ENCODE measurements at places on chromosomes 1 and 21.

DNA sequence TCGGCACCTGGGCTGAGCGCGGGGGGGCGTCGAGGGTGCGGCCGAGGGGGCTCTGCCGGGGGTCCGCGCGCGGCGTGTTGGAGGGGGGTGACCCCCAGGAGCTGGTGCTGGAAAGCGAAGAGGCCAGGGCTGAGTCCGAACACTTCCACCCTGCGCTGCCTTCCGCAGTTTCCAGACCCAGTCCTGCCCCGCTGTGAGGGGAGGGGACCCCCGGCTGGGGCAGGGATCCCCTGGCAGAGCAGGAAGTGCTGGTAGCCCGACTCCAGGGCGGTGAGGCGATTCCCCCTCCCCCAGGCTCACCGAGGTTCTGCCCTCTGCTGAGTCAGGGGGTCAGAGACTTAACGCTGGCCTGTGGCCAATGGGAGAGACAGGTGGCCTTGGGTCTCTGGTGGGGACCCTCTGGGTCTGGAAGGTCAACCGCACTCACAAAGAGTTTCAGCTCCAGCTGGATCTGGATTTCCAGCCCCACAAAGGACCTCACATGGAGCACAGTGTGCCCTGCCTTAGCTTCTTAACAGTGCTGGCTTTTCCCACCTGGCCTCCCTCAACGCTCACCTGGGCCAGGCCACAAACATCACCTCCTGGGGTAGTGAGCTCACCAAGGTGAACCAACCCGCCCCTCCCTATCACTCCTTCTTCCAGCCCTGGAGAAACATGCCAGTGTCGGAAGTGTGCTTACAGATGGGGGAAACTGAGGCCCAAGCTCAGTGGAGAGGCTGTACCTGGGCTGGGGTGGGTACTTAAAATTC, 39.8 kb upstream of the SYNC start:
- DNase-seq, result no peak

DNA sequence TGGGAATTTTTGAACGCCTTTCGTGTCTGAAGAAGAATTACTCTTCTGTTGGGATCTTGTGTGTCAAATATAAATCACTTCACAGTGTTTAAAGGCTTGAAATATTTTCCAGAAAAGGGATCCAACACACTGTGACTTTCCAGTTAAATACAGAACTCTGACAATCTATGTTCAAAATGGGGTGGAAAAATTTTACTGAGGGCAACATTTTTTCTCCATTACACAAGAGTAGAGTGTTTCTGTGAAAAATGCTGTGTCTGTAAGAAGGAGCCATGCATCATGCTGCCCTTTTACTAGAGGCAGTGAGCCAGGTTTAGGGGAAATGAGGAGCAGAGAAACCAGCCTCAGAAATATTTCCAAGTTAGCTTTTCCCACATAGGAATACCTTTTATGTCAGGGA, 86.5 kb downstream of the VPS13D start:
- DNase-seq, result no peak

- DNase-seq, result peak; percentile 43
Observed at GRCh38 chr21:33894736-33895288, 20.8 kb downstream of the ATP5PO start.

DNA sequence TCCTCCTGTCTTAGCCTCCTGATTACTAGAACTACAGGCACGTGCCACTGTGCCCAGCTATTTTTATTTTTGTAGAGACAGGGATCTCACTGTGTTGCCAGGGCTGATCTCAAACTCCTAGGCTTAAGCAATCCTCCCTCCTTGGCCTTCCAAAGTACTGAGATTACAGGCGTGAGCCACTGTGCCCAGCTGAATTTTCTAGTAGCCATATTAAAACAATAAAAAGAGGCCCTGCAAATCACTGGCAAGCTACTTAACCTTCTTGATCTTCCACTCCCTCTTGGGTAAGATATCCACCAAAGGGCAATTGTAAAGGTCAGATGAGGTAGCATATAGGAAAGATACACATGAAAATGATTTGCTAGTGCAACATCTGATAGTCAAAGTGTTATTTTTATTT, 65.6 kb upstream of the SRSF10 start:
- DNase-seq, result no peak

DNA sequence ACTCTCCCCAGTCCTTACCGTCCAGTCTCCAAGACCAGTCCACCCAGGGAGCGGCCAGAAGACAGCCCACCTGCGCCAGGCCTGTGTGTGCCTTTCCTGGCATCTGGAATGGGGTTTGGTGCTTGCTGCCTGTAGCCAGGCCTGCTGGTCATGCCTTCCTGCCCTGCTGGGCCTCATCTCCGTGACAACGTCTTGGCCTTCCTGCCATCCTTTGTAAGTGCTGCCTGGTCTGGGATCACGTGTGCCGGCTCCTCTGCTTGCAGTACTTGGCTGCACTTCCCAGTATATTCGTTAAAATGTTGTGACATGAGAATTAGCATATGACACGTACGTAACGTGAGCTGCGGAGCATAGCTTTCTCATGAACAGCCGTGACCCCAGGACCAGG, 145.3 kb upstream of the COL6A1 start:
- DNase-seq, result no peak

DNA sequence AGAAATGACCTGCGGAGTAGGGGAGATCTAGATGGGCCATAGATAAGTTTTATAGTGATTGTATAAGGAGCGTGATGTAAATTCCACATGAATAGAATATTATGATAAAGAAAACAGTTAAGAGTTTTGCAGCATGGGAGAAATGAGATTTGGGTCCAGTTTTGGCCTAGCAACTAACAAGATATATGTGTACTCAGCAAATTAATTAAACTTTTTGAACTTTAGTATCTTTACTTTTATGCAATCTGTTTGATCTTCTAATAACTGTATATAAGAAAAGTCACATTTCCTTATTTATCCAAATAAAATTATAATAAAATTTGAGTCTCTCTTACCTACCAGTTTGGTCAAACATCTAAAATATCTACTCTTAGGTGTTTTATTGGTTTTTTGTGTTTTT, 1011.8 kb upstream of the NCAM2 start:
- no peak for DNase-seq

DNA sequence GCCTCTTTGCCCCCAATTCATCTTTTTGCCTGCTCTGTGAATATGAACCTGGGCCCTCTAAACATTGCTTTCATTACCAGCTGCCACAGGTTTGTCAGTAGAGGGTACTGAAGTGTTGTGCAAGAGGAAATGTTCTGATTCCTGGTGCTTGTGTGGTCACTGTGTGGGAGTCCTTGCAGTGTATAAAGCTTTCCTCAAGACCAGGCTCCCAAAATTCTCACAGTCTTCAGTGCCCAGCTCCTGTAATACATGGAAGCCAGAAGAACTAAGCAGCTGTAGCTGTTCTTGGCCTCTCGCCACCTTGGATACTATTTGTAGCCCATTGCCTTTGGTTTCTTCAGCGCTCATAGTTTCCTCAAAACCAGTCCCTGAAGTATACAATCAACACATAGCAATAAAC, 1046.2 kb downstream of the BRINP3 start:
- no peak for DNase-seq

DNA sequence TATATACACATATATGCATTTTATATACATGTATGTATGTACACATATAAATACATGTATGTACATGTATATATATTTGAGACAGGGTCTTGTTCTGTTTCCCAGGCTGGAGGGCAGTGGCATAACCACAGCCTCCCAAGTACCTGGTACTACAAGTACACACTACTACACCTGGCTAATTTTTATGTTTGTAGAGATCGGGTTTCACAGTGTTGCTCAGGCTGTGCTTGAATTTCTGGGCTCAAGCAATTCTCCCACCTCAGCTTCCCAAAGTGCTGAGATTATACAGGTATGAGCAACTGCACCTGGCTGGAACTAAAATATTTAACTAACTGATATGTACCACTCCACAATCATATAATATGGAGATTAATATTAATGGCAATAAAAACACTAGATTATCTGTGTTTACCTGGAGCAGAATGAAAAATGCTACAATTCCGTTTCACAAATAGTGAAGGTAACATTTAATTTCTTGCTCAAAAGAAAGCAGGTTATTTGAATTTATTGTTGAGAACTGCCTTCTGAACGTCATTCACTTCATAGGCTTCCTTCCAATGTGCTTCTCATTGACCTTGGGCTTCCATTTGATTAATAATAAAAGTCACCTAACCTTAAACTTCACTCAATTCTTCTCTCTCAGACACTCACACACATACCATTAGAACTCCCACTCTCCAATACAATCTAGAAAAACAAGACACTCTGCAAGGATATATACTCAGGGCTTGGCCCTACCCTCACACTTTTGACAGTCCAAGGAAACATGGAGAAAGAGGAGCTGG, 57.0 kb downstream of the PTGER3 start:
- no peak for DNase-seq

DNA sequence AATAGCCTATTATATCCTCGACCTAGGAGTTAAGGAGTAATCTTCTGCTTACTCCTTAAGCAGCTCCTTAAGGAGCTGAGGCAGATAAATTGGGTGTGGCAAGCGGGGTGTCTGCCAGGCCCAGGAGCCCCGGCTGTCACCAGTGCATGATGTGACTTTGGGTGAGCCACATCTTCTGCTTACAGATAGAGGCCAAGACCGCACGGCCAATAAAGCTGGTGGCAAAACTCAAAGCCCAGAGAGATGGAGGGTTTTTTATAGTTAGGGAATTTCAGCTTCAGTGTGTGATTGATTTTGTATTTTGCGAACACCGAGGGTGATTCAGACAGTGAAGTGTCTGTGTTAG, 9.8 kb downstream of the MX2 start:
- DNase-seq, result no peak
